ENCODE measurements at places on chromosomes 5 and 9.

GRCh38 chr5:41748631-41749030 lies 121.6 kb downstream of the OXCT1 start:
- no peak for DNase-seq

- no peak for DNase-seq
These were observed 247.0 kb downstream of the CDH9 start for GRCh38 chr5:26791433-26791832.

DNA sequence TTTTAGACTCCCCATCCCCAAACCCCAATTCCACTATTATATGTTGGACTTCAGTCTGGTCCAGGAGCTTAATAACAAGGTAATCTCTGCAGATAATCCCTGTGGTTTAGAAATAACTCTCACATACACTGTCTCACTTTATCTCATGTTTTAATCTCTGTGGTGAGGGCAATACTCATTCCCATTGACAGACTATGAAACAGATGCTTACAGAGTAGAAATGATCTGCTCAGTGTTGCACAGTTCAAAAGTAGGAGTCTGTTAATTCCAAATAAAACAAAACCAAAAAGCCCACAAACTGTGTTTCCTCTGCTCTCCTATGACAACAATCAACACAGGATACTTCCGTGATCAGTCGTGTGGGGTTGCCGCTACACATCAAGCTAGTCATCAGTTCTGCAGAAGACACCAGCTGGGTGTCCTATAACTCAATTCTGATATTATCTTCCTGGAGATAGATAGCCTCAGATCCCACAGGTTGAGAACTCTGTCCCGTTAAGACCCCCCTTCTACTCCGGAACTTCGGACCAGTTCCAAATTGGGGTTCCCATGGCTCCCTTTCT lies 26.3 kb upstream of the FANCC start:
- DNase-seq, result no peak

DNA sequence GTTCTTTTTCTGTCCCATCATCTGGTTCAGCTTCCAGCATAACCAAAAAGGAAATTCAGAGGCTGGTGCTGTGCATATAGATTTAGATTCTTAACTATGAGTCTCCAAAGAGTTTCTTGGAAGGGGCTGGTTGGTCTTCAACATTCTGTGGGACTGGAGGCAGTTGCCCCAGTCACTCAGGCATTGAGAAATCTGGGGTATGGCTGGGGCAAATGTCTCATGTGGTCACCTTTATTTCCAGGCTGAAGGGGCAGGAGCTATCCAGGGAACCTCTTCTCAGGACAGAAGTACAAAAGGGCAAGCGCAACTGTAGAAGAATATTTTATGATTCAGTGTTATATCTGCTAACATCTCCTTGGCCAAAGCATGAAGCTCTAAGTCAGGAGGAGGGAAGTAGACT lies 15.4 kb upstream of the TMEFF1 start:
- DNase-seq, result no peak

DNA sequence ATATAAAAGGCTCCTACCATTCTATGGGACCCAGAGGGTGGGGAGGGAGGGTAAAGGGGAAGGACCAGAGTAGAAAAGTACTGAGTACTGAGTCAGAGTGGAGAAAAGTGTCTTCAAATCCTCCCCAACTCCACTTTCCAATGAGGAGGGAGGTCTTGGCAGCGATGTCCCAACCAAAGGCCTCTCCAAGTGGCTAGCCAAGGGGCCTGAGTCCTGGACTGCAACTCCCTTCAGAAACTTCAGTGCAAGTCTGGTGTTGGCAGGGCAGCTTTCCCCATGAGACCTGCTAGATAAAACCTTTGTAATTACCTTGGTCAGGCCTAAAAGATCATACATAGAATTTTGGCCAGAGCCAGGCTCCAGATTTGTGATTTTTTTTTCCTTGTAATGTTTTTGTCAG lies 111.3 kb upstream of the TNPO1 start:
- DNase-seq, result no peak

- DNase-seq, result no peak
These were observed 424.1 kb downstream of the MED10 start for GRCh38 chr5:5954275-5954598.

- no peak for DNase-seq
These were observed 44.1 kb downstream of the FAM240B start for GRCh38 chr9:38675831-38676230.

GRCh38 chr9:119215651-119216050 lies 153.6 kb downstream of the BRINP1 start:
- DNase-seq, result no peak

DNA sequence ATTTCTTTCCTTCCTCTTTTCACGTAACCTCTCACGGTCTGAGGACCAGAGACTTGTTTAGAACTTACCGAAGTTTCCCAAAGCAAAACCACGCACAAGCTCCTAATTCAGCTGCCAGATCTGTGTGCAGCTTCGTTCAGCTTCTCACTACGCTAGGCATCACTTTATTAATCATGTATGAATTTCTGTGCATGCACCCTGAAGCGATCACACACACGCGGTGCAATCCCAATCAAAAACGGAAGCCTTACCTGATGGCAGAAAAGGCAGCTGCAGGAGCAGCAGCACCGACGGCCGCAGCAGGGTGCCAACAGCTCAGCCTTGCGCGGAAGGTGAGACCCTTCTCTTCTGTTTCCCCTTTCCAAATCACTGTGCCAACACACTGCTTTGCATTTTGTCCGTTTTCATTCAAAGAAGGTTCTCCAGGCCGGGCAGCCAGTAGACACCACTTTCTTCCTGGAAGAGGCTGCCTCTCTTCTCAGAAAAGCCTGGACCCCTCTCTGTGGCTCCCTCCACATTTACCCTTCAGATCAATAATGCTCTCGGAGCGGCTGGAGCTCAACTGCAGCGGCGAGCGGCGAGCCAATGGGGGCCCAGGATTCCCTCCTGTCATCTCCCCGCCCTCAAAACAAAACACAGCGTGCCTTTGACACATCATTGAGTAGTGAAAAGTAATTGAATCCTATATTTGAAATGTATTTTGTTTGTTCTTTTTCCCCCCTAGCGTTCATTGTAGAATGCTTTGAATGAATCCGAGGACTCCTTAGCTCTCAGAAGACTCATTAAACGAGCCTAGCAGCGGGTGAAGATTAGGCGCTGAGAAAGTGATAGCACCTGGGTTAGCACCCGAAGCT lies at the start of gene CDH12:
Gene CDH12, minus strand, starts transcription at position 538 of the 854 bp plus-strand sequence.
- no peak for DNase-seq

GRCh38 chr5:152314196-152314829 lies 90.8 kb downstream of the NMUR2 start:
- no peak for DNase-seq

DNA sequence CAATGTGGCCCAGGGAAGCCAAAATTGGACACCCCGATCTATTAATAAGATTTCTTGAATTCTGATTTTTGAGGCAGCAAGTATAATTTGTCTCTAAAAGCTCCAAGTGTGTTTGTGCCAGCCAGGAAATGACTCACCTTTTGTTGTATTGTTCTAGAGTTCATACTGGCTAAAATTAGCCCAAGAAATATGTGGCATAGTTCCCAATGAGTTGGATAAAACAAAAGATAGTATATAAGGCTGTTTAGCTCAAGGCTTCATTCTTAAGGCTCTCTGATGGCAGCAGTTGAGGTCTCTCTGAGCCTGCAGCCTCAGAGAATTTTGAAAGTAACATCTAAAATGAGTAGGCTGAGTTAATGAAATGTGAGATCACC lies 21.6 kb downstream of the HMGXB3 start:
- DNase-seq, result no peak

- DNase-seq, result no peak
These were observed 539 bp downstream of the ARRDC3 start for GRCh38 chr5:91382530-91383026.

- DNase-seq, result no peak
These were observed 296.6 kb upstream of the FBXL7 start for GRCh38 chr5:15203376-15203775.

DNA sequence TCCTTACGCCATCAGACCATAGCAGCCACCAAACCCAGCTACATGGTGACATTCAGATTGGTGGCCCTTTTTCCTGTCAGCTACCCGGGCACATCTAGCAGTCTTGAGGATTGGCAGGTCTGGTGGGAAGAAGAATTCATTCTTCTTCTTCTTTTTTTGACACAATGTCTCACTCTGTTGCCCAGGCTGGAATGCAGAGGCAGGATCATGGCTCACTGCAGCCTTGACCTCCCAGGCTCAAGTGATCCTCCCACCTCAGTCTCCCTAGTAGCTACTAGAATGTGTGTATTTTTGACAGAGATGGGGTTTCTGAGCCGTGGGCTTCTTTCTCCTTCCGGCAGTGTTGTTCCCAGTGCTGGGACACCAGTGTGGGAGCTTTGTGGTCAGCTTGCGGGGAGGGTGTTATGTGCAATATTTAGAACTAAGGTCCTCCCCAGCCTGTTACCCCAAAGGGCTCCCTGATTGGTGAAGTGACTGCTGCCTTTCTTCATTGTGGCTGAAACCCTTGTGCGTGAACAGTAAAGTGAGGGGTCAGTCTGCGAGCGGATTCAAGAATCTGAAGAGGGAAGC lies 3.4 kb downstream of the NTMT1 start:
- DNase-seq, result no peak

DNA sequence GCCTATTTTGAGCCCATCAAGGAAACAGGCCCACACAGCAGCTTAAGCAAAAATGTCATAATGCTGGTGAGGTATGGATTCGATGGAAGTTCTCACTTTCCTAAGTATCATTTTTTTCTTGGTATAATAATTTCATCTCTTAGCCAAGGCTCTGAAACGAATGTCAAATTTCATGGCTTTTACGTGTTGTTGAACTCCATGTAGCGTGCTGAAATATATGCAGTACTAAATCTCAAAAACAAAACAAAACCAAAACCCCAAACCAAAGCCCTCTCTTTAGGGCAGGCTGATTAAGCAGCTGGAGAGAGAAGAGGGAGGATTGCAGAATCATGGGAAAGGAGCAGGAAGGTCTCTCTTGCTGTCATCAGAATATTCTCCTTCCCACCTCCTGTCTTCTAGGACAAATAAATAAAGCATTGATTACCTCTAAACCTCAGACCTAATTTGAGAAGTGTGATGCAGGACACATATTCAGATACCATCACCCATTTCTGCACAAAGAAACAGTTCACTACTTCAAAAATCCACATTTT lies 58.3 kb downstream of the TMEM174 start:
- no peak for DNase-seq

- peak; percentile 27 for DNase-seq
These were observed 11.1 kb upstream of the AQP3 start for GRCh38 chr9:33458444-33458843.

GRCh38 chr9:130825351-130825651 lies 9.8 kb upstream of the ABL1 start:
- DNase-seq, result no peak

DNA sequence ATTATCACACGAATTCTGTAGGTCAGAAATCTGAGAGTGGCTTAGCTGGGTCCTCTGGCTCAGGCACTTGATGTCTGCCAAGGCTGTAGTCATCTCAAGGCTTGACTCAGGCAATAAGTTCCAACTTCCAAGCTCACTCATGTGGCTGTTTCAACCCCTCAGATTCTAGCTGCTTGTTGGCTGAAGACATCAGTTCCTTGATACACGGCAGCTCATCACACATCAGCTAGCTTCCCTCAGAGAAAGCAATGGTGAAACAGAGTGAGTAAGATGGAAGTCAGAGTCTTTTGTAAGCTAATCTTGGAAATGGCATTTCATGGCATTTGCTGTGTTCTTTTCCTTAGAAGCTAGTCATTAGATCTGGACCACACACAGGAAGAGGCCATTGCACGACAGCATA lies 204.2 kb upstream of the PTGER4 start:
- no peak for DNase-seq

DNA sequence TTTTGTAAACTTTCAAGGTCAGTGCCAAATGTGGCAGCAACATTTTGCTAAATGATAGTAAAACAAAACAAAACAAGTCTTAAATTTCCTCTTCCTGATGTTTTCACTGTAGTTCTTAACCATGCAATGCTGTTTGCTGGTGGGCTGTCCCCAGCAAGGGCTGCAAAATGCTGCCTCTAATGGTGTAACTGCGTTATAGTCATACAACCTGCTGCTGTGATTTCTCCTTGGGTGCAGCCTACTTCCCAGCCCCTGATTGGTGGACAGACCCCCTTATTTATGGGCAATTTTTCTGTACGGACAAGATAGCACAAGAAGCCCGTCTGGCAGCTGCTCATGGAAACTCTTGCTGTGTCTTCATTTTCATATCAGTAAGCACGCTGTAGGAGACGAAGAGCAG lies 26.6 kb upstream of the PIP5K1B start:
- DNase-seq, result no peak

DNA sequence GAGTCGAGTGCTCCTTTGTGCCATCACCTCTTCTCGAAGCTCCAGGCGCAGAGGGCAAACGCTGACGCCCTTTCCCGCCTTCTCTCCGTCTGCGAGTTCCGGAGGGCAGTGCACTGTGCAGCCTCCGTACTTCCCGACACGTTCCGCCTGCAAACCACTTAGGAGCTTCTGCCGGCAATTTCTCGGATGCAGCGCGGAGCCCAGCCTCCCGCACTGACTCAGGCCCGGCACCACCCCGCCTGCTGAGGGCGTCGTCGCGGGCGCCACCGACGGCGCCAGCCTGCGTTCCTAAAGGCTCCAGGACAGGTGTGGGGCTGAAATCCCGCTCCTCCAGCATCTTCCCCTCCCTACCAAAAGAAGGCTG lies 9.3 kb upstream of the TRIM36 start:
- no peak for DNase-seq

GRCh38 chr5:156715287-156715686 lies 134.8 kb upstream of the PPP1R2B start:
- DNase-seq, result no peak

GRCh38 chr9:34896112-34896511 lies 62.0 kb upstream of the PHF24 start:
- no peak for DNase-seq

- no peak for DNase-seq
These were observed 74.6 kb upstream of the HSPA9 start for GRCh38 chr5:138649775-138650174.

DNA sequence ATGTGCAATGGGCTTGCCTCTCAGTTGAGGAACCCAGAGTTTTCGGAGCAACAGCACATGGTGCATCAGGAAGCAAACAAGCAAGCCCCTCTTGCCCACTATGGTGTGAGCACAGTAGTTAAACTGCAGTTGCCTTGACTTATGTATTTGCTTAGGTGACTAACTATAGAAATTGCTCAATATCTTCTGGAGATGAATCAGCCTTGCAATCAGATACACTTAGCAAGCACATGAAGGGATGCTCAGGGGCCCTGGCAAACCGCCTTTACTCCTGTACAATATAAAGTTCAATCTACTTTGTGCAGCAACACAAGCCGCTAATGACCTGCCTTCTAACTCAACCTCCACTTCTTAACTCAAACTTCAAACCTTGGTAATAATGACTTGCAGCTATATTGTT lies 581.7 kb upstream of the RIOK2 start:
- DNase-seq, result no peak

DNA sequence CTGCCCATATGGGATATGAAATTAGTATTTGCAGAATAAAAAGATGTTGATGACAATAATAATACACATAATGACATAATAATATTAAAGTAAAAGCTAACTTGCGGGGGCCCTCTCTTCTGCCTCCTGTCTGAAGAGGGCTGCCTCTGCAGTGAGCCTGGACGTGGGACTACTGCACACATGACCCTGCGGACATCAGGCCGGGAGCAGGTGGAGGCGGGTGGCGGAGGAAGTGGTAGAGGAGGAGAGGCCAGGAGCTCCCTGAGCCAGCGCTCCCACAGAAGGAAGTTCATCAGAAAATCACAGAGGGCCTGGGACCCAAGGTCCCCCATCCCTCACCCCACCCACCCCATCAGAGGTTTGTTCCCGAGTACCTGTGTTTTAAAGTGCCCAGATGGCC lies 60.5 kb downstream of the ROPN1L start:
- no peak for DNase-seq

GRCh38 chr5:115941051-115941675 lies 21.1 kb upstream of the LVRN start:
- DNase-seq, result no peak

GRCh38 chr5:76427206-76428140 lies 24.4 kb downstream of the IQGAP2 start:
- DNase-seq, result no peak
